Endodermal cell (in vitro differentiated cells): ENCODE measurements at places on chromosomes 6 and 20. TPM values are rescaled to one million over a fixed set of nuclear protein-coding genes. Genes with fewer than 3 reads are reported as not detected.

CLVS2 gene
- total RNA-seq: 35.5 and 38.9 TPM in 2 replicates

SLC24A3 gene
- 1.8 TPM in 2 replicates for total RNA-seq

ANGPT4 gene
- total RNA-seq: 0.23 and 0.51 TPM in 2 replicates

SYNJ2 gene
- 22.9 to 36.7 TPM (median 32.8 TPM) in 3 replicates for total RNA-seq

CTSA gene
- total RNA-seq: 73.8 and 84.8 TPM in 2 replicates

EPPIN gene
- total RNA-seq: 0.18 TPM in 2 replicates

IL17F gene
- total RNA-seq: not detected in 3 replicates

PDYN gene
- 0.51 and 0.56 TPM in 2 replicates for total RNA-seq

DNA sequence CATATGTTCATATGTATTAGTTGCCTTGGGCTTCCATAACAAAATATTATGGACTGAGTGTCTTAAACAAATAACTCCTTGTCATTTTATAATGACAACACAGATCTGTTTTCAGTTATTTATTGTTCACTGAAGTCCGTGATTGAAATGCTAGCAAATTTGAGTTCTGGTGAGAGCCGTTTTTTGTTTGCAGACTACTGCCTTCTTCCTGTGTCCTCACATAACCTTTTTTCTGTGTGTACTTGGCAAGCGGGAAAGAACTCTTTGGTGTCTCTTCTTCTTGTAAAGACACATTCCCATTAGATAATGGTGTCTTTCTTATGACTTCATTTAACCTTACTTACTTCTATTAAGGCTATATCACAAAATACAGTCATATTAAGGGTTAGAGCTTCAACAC lies 482.9 kb upstream of the EYS start:
- no peaks in the 10 kb centered on the region for H3K27me3 ChIP-seq
- H3K36me3 ChIP-seq: no peaks in the 10 kb centered on the region
- H3K4me1 ChIP-seq: no peaks in the 10 kb centered on the region
- H3K27ac ChIP-seq: no peak overlapping the region

DNA sequence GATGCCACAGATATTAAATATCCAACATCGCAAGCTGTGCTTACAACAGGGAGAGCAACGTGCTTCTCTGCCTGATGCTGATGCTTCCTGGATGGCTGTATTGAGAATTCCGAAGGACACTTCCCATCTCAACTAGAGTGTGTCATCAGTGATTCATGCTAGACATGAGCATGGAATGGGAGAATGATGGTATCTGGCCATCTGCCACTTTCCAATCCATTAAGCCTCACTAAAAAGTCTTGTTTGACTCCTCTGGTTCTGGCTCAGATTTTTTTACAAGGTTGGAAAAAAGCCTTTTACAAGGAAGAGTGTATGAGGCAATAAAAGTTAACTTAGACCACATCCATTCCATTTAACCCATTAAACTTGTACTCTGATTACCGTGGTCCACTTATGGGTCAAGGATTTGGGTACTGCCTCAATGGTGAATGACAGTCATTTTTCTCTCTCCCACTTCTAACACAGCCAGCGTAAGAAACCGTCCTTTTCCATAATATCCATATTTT lies 265.3 kb downstream of the UST start:
- no peak overlapping the region for H3K27ac ChIP-seq
- H3K4me1 ChIP-seq: peaks cover 7% of the 10 kb centered on the region
- H3K27me3 ChIP-seq: no peaks in the 10 kb centered on the region
- H3K36me3 ChIP-seq: no peaks in the 10 kb centered on the region

DNA sequence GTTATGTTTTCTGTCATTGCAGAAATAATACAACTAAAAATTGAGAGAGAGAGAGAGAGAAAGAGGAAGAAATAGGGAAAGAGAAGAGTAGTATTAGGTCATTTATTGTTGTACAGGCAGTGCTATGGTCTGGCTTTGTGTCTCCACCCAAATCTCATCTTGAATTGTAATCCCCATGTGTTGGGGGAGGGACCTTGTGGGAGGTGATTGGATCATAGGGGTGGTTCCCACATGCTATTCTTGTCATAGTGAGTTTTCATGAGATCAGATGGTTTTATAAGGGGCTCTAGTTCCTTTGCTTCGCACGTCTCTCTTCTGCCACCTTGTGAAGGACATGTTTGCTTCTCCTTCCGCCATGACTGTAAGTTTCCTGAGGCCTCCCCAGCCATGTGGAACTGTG lies 677.4 kb upstream of the CHD6 start:
- H3K36me3 ChIP-seq: no peaks in the 10 kb centered on the region
- no peak for DNase-seq
- H3K4me1 ChIP-seq: no peaks in the 10 kb centered on the region
- no peak overlapping the region for H3K4me3 ChIP-seq

DNA sequence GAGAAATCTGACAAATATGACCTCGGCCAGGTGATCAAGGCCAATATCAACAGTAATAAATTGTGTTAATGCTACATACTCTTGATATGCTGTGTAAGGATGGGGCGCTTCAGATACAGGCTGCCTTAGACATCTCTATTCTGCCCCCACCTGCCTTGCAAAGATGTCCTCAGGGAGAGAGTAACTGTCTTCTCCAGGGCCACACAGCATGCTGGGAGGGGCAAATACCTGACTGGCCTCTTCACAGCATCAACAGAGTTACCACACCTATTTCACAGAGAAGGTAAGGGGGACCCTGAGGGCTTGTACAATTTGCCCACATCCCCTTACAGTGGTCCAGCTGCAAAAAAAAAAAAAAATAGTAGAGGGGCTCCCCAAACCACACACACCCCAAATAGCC lies 17.2 kb upstream of the KIAA1755 start:
- H3K36me3 ChIP-seq: no peaks in the 10 kb centered on the region
- no peak overlapping the region for H3K4me3 ChIP-seq
- H3K27me3 ChIP-seq: no peaks in the 10 kb centered on the region
- H3K4me1 ChIP-seq: no peaks in the 10 kb centered on the region
- no peak for DNase-seq

DNA sequence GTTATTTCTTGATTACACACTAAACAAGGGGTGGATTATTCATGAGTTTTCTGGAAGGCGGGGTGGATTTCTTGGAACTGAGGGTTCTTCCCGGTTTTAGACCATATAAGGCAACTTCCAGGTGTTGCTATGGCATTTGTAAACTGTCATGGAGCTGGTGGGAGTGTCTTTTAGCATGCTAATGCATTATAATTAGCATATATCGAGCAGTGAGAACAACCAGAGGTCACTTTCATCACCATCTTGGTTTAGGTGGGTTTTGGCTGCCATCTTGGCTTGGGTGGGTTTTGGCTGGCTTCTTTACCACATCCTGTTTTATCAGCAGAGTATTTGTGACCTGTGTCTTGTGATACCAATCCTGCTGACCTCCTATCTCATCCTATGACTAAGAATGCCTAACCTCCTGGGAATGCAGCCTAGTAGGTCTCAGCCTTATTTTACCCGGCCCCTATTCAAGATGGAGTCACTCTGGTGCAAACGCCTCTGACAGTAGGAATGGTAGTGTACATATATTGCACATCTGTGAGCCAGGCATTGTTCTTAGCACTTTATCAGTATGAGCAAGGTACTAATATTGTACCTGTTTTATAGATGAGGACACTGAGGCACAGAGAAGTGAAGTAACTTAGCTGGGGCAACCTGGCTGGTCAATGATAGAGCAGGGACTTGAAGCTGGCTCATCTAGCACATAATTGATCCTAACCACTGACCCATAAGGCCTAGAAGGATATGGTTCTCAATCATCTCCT lies 203.7 kb downstream of the NFATC2 start:
- no peak overlapping the region for H3K27ac ChIP-seq
- no peak overlapping the region for H3K4me3 ChIP-seq
- no peaks in the 10 kb centered on the region for H3K27me3 ChIP-seq
- no peak for DNase-seq
- no peaks in the 10 kb centered on the region for H3K36me3 ChIP-seq

DNA sequence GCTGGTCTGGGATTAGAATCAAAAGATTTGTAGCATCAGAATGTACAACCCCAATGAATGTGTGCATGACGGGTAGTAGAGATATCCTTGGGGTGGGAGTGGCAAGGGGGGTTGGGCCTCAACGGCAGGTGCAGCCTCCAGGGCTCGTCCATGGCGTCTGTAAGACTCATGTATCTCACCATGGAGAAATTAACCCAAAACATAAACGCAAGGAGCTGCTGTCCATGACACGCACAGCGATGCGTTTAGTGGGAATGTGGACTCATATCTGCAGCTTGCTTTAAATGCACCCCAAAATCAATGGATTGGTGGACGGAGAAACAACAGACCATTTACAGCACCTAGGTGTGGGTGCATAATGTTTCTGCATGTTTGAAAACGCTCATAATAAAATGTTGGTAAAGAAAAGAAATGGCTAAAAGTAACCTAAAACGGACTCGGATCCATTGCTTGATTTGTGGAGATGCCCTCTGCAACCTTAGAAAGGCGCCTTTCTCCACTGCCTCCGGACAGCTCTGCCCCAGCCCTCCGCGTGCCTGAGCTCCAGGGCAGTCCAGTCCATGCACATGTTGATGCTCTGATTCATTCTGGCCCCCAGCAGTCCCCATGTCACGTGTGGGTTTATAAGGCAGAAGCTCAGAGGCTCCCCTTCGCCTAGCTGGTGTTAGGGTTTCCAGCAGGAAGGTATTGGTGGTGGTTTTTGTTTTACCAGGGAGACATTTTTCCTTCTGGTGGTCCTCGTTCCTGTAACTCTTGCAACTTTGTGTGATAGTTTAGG lies 24.5 kb downstream of the PYGB start:
- peaks cover 58% of the 10 kb centered on the region for H3K36me3 ChIP-seq
- H3K4me3 ChIP-seq: no peak overlapping the region
- H3K4me1 ChIP-seq: no peaks in the 10 kb centered on the region
- H3K27ac ChIP-seq: no peak overlapping the region
- H3K27me3 ChIP-seq: no peaks in the 10 kb centered on the region

DNA sequence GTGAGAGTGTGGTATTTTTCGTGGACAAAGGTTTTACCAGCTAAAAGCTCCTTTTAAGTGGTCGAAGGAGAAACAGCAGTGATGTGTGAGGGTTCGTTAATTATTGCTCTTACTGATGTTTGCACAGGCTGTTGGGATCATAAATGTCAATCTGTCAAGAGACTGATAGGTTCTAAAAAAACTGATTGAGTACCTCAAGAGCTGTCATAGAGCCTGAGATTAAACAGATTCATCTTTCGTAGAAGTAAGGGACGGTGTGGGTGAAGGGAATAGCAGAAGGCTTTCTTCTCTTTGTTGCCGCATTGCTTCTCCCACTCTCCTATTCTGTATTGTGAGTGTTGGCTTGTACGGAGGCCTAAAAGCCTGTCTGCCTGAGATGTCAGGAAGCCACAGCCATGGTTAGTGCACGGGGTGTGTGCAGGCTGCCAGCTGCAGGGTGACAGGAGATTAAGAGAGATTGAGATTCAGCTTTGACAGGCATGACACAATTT lies 291.0 kb downstream of the ZFAND3 start:
- no peak for DNase-seq
- peaks cover 4% of the 10 kb centered on the region for H3K4me1 ChIP-seq
- H3K36me3 ChIP-seq: no peaks in the 10 kb centered on the region
- H3K27me3 ChIP-seq: no peaks in the 10 kb centered on the region

DNA sequence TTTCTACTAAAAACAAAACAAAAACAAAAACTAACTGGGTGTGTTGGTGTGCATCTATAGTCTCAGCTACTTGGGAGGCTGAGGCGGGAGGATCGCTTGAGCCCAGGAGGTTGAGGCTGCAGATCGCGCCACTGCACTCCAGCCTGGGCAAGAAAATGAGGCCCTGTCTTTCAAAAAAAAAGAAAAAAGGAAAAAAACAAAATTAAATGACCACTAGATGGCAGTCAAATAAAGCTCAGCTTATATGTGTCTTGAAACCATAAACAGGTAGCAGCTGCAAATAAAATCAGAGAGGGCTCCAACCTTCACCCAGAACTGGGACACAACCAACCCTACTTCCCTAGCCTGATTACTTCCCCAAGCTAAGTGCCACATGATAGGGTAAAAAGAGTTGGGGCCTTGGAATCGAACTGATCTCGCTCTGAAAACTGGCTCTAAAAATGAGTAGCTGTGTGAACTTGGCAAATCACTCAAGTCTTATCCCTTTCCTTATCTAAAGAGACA lies 67.1 kb upstream of the ADGRF4 start:
- no peaks in the 10 kb centered on the region for H3K27me3 ChIP-seq
- peak; percentile 69 for DNase-seq
- no peak overlapping the region for H3K27ac ChIP-seq
- peaks cover 7% of the 10 kb centered on the region for H3K36me3 ChIP-seq
- no peak overlapping the region for H3K4me3 ChIP-seq
- peaks cover 17% of the 10 kb centered on the region for H3K4me1 ChIP-seq

- H3K4me3 ChIP-seq: no peak overlapping the region
- H3K36me3 ChIP-seq: no peaks in the 10 kb centered on the region
- DNase-seq: no peak
- peak overlapping the region; percentile 1 for H3K27ac ChIP-seq
These were observed 77.5 kb upstream of the POPDC3 start for GRCh38 chr6:105257340-105257739.

GRCh38 chr6:90492369-90492768 lies 94.5 kb downstream of the MAP3K7 start:
- H3K4me3 ChIP-seq: no peak overlapping the region
- H3K27me3 ChIP-seq: no peaks in the 10 kb centered on the region
- H3K36me3 ChIP-seq: no peaks in the 10 kb centered on the region
- H3K4me1 ChIP-seq: peaks cover 10% of the 10 kb centered on the region
- no peak for DNase-seq
- H3K27ac ChIP-seq: no peak overlapping the region

DNA sequence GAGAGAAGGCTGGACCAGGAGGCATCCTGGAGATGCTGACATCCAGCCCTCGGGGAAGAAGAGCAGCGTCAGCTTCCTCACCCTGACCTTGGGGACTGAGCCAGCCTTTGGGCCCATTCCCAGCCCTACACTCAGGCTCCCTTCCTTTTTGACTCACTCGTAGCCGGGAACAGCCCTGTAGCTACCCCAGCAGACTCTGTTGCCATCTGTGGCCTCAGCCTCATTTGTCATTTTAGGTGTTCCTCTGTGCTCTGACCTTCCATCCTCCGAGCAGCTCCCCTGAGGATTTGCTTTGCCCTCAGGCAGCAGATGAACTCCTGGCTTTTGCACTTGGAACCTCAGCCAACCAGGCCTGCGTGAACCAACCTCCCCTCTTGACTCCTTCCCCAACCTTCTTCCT lies 67.5 kb downstream of the ELOVL2 start:
- peaks cover 3% of the 10 kb centered on the region for H3K36me3 ChIP-seq
- DNase-seq: no peak
- no peaks in the 10 kb centered on the region for H3K27me3 ChIP-seq

DNA sequence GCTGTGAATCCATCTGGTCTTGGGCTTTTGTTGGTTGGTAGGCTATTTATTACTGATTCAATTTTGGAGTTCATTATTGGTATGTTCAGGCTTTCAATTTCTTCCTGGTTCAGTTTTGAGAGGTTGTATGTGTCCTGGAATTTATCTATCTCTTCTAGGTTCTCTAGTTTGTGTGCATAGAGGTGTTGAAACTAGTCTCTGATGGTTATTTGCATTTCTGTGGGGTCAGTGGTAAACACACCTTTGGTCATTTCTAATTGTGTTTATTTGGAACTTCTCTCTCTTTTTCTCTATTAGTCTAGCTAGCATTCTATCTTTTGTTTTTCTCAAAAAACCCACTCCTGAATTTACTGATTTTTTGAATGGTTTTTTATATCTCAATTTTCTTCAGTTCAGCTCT lies 70.1 kb upstream of the IRAK1BP1 start:
- H3K36me3 ChIP-seq: no peaks in the 10 kb centered on the region
- no peaks in the 10 kb centered on the region for H3K4me1 ChIP-seq
- no peak overlapping the region for H3K4me3 ChIP-seq
- no peak for DNase-seq
- H3K27ac ChIP-seq: no peak overlapping the region

GRCh38 chr6:16334671-16335070 lies 96.3 kb downstream of the GMPR start:
- H3K4me1 ChIP-seq: peaks cover 7% of the 10 kb centered on the region
- no peaks in the 10 kb centered on the region for H3K36me3 ChIP-seq
- DNase-seq: peak; percentile 11
- no peaks in the 10 kb centered on the region for H3K27me3 ChIP-seq
- H3K27ac ChIP-seq: no peak overlapping the region
